Activated CD4-positive, alpha-beta T cell treated with anti-CD3 and anti-CD28 coated beads, Interleukin-2, amount 50 U/mL, for 1 hour (primary cell): ENCODE measurements at places on chromosomes 5 and 9.

- no peak for DNase-seq
These were observed 234.8 kb upstream of the IRX2 start for GRCh38 chr5:2986301-2986700.

DNA sequence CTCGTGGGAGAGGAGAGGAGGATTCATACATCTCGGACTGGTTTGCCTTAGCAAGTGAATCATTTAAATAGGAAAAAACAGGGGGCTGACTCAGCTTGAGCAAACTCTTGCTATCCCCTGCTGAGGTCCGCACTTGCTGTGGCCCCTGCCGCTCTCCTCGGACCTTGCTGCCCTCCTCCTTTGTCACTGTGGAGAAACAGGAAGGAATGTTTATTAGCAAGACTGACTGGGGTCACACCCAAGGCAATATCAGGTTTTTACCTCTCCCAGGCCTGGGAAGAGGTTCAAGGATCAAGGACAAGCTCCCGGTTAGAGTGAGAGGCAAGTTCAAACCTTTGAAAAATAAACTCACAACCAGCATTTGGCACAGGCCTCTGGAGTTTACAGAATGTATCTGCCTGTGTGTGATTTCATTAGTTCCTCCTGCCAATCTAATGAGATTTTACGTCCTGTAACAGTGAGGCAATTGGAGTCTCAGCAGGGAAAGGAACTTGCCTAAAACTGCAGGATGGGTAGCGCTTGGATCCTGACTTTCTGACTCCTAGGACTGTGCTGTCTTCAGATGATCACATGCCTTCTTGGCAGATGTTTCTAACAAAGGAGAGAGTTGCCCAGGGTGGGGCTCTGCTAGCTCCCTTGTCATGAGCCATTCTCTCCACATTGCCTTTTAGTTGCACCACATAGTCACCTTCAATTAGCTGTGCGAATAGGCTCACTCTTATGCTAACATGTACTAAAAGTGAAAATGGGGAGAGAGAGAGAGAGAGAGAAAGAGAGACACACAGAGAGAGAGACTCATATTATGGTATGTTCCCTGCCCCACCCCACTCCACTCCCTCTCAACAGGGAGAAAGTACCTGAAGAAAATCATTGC lies 108.6 kb upstream of the CDKN2B start:
- DNase-seq, result no peak

GRCh38 chr9:979983-980382 lies 3.5 kb downstream of the DMRT3 start:
- no peak for DNase-seq

- DNase-seq, result no peak
These were observed 55.3 kb downstream of the ZNF622 start for GRCh38 chr5:16410338-16410737.

DNA sequence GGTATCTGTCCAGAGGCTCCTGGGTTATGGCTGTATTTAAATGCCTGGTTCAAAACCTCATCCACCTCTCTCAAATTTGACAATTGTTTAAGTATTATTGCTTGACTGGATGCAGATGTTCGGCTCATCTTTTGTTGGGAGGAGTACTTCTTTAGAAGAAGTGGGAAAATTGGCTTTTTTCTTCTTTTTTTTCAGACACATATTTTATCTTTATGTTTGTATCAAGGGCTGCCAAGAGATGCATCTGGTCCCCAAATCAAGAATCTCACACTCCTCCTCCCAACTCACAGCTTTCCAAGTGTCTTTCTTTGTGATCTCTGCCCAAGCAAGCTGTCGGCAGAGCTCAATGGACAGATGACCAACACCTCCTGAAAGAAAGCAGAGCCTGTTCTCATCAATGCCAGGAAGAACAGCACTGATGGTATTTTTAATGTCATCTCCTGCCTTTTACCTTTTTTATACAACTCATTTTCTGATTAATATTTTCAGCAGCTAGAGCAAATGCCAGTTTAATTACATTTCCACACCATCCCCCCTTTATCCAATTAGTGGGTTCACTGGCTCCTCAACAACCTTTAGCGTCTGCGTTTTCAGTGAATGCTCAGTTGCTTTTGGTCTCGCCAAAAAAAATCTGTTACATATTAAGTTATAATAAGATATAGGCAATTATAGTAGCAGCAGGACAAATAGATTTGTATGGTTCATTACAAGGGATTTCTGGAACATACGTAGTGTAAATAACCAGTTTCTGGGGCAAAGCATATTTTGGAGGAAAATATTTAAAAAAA lies 110.3 kb upstream of the SLIT3 start:
- no peak for DNase-seq

- DNase-seq, result no peak
These were observed 1019.5 kb upstream of the SEMA6A start for GRCh38 chr5:117594166-117594565.

DNA sequence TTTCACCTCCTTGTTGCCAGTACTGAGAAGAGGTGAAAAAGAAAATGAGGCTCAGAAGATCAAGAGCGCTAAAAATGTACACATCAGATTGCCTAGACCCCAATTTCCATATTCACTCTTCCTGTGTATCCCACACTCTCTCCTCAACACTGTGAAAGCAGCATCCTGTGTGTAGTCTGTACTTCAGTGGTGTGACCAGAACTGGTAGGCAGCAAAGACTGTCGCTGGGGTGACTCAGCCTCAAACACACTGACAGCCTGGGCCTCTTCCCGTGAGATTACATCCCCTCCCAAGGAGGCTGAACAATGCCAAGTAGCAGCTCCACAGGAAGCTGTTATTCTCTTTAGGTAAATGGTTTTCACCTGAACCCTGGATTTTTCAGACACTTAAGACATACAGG lies 135.5 kb downstream of the CCDC192 start:
- DNase-seq, result no peak

GRCh38 chr9:91945277-91946085 lies 4.5 kb downstream of the ROR2 start:
- DNase-seq, result no peak

DNA sequence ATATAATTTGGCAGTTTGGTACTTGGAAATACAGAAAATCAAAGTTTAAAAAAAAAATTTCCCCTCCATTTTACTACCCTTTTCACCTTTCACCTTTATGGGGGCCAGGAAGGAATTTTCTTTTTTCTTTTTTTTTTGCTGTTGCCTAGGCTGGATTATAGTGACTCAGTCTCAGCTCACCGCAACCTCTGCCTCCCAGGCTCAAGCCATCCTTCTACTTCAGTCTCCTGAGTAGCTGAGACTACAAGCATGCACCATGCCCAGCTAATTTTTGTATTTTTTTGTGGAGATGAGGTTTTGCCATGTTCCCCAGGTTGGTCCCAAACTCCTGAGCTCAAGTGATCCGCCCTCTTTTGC lies 9.1 kb downstream of the CHMP5 start:
- DNase-seq, result no peak

GRCh38 chr9:26561928-26562327 lies 330.7 kb downstream of the CAAP1 start:
- no peak for DNase-seq

- DNase-seq, result no peak
These were observed 286.7 kb upstream of the IL12B start for GRCh38 chr5:159616952-159617351.

DNA sequence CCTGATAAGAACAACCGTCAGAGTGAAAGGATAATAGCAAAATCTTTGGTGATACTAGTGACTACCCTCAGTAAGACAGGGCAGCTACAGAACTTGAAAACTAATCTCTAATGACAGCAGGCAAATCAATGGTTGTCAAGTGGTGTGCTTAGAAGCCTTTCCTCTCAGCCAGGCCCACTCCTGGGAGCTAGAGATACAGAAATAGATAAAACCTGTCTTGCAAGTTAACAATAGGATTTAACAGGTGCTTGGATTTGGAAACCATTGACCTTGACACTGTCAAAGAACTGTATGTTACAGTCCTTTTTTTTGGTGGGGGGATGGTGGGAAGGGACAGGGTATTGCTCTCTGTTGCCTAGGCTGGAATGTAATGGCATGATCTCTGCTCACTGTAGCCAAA lies 118.6 kb downstream of the BASP1 start:
- DNase-seq, result no peak

GRCh38 chr9:3962496-3962895 lies 337.4 kb downstream of the GLIS3 start:
- DNase-seq, result no peak

DNA sequence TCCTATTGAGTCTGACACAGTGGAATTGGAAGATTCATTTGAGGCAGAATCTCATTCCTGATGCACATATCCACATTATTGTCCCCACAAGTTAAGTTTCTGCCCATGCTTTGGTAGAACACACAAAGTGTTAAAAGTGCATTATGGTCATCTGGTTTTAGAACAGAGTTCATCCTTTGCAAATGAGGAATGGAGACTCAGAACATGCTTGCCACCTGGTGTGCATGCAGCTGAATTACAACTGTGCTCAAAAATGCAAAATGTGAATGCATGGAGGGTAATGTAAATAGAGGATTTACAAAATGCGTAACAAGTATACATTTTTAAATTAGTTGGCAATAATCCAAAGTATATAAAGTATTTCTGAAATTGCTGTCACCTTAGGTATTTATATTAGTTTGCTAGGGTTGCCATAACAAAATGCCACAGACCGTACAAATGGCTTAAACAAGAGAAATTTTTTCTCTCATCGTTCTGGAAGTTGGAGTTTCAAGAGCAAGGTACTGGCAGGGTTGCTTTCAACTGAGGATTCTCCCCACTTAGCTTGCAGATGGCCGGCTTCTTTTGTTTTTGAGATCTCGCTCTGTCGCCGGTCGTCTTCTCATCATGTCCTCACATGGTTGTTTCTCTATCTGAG lies 671.1 kb downstream of the TAF11L14 start:
- no peak for DNase-seq

DNA sequence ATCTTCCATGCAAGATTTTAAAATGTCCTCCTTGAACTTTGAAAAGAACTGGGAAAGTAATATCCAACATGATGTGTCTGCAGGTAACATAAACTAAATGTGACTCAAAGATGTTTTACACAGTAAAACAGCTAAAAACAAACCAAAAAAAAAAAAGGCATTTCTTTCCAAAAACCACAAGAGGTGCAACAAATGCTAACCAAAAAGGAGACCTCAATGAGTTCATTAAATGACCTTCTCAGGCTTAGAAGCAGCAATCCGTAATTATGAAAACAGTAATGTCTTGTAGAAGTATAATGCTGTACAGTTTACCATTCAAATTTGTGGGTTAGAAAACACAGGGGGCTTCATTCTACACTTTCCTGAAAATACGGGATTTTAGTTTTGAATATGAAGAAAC lies 2.5 kb downstream of the RNF145 start:
- DNase-seq, result no peak

DNA sequence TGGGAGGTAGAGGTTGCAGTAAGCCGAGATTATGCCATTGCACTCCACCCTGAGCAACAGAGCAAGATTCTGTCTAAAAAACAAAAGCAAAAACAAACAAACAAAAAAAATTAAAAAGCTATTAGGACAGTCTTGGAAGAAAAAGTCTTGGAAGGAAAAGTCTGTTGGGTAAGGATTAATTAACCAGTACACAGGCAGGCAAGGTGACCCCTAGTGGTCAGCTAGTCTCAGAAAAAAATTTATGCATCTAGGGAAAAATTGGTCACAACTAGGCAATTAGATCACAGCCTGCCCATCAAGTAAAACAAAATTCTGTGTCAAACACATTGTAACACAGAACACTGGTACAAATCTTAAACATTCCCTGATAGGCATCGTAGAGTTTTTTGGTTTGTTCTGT lies 6.7 kb upstream of the ANKRD18B start:
- no peak for DNase-seq

GRCh38 chr5:37153661-37154060 lies 95.5 kb downstream of the CPLANE1 start:
- no peak for DNase-seq

DNA sequence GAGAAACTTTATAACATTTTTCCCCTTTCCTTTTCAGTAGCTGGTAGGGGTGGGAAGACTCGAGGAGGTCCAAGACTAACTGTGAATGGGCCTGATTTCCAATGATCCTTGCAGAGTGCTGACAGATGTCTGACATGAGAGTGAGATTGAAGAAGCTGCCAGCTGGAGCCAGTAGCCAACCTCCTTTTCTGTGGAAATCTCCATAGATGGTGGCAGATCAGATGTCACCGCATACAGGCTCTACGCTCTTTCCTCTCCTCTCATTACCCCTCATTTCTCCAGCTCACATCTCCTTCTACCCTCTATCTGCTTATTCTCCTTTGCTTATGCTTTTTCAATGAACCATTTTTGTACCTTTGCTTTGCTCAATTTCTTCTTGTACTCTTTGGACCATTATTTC lies 395.2 kb upstream of the TNC start:
- DNase-seq, result no peak

GRCh38 chr9:4640027-4640426 lies 22.1 kb upstream of the PLPP6 start:
- peak; percentile 62 for DNase-seq

DNA sequence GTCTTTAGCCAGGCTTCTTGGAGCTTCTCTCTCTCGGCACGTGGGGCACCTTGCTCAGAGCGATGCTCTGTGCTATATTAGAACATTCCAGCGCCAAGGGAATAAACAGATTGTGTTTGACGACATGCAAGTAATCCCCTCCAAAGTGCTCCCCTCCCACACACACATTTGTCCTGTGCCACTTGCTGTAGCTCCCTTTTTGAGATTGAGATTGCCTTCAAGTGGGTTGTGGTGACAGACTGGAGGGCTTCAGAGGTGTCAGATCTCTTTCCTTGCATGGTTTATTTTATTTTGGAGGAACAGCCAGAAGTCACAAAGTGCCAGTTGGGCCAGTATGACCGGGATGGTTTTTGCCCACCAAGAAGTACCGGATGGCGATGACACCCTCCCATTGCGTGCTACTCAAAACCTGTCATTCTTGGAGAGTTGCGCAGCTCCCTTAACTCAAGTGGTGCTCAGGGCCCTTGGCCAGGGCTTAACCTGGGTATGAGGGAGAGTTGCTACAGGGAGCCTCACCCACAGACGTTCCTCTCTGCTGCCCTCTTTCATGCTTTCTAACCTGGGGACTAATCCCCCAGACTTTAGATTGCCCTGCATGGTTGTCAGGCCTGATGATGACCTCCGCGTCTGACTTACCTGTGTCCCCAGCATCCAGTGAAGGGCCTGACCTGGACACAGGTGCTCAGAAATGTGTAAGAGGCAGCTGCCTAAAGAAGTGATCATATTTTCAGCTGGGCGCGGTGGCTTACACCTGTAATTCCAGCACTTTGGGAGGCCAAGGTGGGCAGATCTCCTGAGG lies 18.8 kb upstream of the RPL26L1 start:
- no peak for DNase-seq

DNA sequence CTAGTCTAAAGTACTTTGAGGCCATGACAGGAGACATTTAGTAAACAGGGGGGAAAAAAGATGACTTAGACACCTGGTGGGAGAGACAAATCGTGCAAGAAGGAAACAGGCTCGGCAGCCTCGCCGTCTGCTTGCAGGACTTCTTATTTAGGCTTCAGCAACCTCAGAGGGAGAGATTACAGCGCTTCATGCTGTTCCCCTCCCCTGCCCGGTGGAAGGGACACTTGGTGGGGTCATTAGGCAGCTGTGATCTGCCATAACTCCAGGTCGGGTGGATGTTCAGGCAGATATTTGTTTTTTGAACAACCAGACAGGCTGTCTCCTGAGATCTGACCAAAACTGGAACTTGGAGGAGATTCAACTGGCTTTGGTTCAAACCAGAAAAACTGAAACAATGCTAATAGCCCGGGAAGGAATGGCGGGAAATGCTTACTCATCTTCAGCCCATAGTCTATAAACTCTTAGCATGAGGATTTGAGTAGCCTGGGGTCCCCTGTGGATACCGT lies 38.1 kb upstream of the CD180 start:
- no peak for DNase-seq
